Cerebellar nuclear complex (tissue), 1 donor: ENCODE measurements at places on chromosomes 6 and 20.

DNA sequence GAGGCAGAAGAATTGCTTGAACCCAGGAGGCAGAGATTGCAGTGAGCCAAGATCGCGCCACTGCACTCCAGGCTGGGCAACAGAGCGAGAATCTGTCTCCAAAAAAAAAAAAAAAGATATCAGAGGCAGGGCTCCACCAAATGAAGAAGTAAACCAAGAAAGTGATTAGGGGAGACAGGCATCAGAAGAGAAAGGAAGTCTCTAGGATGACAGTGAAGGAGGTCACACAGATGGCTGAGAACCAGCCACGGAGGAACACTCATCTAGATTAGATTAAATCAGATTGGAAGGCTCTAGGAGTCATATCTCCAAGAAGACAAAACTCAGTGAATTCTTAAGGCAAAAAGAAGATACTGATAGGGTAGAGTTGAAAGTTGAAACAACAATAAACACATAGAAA is 102.2 kb upstream of the CCDC28A start:
- no peak for DNase-seq

DNA sequence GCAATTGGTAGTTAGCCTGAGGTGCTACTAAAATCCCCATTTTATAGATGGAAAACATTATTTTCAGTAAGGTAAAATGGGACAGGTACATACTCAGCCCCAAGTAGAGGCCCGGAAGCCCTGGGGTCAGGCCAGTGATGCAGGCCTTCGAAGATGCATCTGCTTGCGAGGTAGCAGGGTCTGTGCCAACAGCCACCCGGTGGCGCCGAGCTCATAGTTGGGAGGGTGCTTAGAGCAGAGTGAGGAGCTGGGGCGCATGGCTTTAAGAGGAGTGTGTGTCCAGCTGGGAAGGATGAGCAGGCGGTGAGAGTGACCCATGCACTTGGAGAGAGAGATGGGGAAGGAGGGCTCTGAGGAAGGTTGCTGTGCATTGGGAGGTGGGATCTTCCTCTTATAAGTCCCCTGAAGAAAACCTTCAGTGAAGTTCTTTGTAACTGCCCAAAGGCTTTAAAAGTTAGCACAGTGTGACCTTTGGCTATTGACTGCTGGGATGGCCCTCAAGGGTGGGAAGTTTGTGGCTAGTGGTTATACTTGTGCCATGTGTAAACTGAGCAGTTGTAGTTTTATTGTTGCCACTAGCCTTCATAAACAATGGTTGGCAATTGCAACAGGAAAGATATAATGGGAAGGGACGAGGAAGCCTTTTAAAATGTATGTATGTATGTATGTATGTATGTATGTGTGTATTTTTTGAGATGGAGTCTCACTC is 71.1 kb downstream of the TOX2 start:
- DNase-seq, result no peak

GRCh38 chr6:43142101-43142500 is 29.0 kb upstream of the SRF start:
- no peak for DNase-seq

DNA sequence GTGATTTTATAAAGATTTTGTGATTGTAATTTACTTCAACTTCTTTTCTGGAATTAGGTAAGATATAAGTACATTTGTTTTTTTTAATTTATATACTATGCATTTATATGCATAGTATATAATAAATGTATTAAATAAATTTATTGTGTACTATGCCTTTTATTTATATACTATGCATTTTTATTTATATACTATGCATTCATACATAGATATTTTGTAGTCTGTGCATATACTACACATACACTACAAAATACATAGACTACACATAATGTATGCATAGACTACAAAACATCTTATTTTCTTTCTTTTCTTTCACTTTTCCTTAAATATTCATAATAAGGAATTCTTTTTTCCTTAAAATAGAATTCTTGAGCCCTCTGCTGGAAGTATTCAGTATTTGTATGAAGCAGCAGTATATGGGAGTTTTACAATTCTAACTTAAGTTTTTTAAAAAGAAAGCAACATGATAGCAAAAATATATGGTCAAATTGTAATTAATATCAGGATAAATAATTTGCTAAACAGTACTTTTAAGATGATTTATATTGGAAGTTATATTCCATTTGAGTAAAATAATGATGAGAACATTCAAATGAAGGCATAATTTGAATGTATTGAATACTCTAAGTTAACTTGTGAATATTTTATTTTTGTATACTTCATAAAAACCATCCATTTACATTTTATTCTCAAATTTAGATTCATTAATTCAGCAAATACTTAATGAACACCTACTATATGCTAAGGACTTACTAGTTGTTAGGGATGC is 129.3 kb downstream of the KLHL32 start:
- DNase-seq, result no peak

GRCh38 chr6:31247813-31248212 is 24.1 kb downstream of the HLA-C start:
- DNase-seq, result no peak

DNA sequence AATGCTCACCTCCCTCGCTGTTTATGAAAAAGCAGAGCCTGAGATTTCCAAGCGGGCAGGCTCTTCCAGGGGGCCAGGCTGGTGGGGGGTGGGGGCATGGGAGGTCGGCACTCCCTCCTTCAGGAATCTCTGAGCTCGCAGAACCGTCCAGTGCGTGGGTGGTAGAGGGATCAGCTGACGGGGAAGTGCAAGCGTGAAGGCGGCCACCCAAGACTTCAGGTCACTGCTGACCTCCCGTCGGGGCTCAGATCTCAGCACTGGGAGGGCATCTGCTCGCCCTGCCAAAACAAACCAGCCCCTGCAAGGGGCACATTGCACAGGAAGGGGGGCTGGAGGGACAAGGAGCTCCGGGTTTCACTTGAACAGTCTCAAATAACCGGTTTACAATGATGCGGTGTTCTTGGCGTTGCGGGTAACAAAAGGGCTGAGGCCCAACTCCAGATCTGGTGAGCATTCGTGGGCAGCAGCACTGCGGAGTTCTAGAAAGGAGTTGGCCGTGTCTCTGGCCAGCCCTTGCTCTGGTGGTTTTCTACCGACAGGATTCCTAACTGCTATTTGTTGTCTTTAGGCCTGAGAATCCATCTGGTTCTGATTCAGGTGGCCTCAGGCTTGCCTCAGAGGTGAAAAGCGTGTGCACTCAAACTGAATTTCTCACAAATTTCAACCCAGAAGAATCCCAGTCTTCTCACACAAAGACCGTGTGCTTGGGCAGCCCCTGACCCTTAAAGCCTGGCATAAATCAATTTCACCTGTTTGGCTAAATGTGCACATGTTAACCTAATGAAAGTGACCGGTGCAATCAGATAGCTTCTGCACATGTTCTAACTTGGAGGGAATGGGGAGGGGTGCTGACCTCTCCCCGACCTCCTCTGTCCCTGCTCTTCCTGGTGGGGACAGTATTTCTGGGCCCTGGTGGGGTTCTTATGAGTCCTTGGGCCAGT is 191.6 kb downstream of the MYLK4 start:
- no peak for DNase-seq

DNA sequence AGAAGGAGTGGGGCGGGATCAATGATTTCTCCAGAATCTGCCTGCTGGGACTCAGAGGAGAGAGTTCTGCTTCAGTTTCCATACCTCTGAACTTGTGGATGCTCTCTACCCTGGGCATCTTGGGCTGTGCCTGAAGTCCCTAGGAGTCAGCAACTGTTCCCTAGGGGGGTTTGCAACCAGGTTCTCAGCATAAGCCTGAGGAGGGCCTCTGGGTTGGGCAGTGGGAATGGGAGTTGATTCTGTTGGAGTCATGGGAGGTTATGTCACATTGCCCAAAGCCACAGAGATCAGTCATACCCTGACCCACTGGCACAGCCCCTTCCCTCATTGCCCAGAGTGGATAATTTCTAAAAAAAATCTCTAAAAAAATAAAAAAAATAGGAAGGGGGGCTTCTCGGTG is 47.4 kb downstream of the MOCS1 start:
- DNase-seq, result no peak

DNA sequence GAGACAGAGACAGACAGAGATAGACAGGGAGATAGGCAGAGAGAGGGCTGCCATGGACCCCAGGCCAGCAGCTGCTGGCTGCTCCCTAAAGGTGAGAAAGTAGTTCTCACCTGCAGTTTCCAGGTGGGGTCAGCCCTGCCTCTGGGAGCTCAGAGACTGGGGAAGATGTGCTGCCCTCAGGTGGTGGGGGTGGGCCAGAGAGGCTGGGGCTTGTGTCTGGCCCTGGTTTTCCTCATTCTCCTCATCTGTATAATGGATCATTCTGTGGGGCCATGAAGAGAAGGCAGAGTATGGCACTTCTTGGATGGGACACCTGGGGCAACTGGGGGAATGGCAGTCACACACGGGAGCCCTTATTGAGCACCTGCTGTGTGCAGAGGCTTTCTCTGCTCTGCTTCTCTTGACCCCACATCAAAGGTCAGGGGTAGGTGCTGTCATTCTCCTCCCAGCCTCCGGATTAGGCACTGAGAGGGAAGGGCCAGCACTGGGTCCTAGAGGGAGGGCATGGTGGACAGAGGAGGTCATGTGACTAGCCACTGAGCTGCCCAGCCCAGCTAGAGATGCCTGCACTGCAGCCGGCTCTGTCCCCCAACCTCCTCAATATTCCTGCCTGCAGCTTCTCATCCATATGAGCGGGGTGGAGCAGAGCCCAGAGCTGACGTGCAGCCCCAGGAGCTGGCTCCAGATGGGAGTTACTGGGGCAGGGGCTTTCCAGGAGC is 4.1 kb downstream of the ANGPT4 start:
- DNase-seq, result no peak

- no peak for DNase-seq
Measured at GRCh38 chr6:53556986-53557715, 12.2 kb upstream of the GCLC start.

- no peak for DNase-seq
Measured at GRCh38 chr6:9007027-9007426, 571.7 kb upstream of the SLC35B3 start.

DNA sequence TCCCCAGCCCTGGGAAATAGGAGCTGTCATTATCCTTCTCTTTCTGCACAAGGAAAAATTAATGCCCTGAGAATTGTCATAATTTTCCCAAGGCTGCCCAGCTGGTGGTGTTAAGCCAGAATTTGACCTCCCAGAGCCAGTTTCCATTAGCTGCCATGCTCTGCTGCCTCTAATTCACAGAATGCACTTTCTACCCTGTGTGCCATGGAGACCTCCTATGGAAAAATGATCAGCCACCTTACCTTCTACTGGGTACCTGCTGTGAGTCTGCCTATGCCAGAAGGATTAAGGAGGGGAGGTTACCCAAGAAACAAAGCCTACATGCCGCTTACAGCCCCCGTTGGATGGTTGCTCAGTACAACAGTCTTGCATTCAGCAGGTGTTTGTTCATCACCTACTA is 29.1 kb downstream of the POFUT1 start:
- no peak for DNase-seq

GRCh38 chr20:22582964-22583772 is 1.2 kb downstream of the FOXA2 start:
- no peak for DNase-seq

DNA sequence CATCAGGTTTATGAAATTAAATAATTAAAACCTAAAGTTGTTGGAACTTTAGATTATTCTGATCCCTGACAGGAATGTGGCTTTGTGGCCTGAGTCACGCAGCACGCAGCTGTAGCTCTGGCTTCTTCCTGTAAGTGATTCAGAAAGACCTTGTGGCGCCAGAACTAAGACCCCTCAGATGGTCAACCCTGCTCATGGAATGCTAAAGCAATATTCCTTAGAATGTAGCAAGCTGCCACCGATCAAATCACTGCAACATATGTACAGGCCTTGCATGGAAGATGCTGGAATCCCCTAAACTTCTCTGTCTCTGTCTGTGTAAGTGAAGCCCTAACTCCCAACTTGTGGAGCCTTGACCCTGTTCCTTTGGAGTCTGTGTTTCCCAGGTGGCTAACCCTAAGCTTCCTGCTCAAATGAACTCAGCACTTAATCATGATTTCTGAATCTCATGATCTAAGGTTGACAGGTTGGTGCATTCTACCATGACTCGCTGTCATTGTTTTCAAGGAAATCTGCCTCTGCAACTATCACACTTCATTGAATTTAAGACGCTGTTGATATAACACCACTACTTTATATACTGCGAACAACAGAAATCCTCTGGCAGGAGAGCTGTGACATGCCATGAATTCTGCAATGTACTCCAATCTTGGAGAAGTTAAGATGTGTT is 111.2 kb upstream of the CST7 start:
- DNase-seq, result no peak

DNA sequence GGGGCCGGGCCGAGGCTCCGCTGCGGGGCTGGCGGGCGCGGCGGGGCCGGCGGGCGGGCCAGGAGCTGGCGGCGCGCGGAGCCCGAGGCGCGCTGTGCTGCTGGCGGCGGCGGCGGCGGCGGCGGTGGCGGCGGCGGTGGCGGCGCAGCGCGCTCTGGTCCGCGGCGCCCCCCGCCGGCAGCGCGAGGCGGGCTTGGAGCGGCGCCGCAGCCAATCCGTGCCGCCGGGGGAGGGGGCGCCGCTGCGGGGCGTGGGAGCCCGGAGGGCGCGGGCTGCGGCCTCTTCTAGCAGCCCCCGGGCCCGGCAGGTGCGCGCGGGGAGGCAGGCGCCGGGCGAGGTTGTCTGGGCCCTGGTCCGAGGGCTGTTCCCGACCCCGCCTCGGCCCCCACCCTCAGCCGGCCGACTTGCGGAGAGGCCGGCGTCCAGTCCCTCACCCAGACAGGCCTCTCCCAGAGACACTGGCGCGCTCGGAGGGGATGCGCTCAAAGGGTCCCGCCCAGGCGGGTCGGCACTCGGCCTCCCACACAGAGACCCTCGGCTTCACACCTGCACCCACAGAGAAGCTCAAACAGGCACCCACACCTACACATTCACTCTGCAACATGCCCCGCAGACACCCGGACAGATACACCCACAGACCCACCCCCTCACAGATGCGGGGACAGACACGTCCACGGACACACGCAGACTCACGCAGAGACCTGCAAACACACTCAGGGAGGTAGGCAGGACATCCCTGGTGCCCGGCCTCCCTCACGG is at the start of gene RIMS4:
TSS of gene RIMS4 (minus strand) at position 156 of the 759 bp plus-strand sequence. CDS start 275 bp downstream, outside the sequence.
- DNase-seq, result no peak

- DNase-seq, result no peak
Measured at GRCh38 chr6:134420614-134421181, 102.8 kb upstream of the SGK1 start.

DNA sequence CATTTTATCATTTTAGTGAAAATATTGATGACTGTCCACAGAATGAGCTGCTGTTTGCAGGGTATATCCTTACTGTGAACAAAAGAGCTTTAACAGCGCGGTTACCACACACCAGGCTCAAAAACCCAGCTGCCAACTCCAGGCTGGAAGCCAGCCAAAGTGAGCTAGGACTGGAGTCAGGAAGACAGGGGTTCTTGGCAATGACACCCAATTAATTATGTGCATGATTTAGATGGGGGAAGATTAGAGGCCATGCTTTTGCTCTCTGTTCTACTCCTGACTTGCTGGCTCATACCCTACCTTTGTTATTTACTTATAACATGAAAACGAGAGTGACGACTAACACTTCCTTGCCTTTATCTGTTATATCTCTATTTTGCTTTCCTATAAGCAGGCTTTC is 128.9 kb upstream of the SHLD1 start:
- no peak for DNase-seq

- DNase-seq, result no peak
Measured at GRCh38 chr20:53578492-53579222, 15.0 kb downstream of the ZNF217 start.

GRCh38 chr6:16271428-16271827 is 33.0 kb downstream of the GMPR start:
- no peak for DNase-seq

GRCh38 chr6:79650950-79651349 is 19.8 kb downstream of the SH3BGRL2 start:
- DNase-seq, result no peak
